ENCODE measurements at places on chromosomes 6 and 20. TPM values are rescaled to one million over a fixed set of nuclear protein-coding genes. Genes with fewer than 3 reads are reported as not detected.

The LTB gene
- total RNA-seq: 0.66 TPM

The CALHM5 gene
- total RNA-seq: 2.1 TPM

GRCh38 chr6:118784641-118785164, 109.2 kb upstream of the ASF1A start:
- no peak for DNase-seq

- DNase-seq: no peak
Observed at GRCh38 chr6:135325624-135326424, 144.7 kb downstream of the MYB start.

- no peak for DNase-seq
Observed at GRCh38 chr20:40663991-40664880, 24.8 kb downstream of the MAFB start.

DNA sequence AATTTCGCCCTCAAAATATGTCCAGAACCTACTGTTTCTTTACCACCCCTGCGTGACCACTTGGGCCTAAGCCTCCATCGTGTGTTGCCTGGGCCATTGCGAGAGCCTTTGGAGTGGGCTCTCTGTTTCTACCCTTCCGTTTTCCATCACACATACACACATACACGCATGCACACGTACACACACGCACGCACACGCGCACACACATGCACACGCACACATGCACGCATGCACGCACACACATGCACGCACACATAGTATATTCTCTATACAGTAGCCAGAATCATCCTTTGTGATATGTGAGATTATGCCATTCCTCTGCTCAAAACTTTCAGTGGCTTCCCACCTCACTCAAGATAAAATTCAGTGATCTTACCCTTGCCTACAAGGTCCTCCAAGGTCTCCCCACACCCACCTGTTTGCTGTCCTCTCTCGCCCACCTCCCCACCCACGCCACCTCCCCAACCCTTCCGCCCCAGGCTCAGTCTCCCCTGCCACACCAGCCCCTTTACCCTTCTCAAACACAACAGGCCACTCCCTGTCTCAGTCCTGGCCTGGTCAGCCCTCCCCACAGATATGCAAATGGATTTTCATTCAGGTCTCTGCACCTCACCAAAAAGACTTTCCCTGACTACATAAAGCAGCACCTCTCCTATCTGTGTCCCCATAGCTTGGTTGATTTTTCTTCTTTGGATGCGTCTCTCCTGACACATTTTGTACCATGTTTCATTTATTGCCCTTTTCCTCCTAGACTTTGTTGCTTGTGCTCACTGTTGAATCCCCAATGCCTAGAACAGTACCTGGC, 559.6 kb downstream of the CD83 start:
- no peak for DNase-seq

DNA sequence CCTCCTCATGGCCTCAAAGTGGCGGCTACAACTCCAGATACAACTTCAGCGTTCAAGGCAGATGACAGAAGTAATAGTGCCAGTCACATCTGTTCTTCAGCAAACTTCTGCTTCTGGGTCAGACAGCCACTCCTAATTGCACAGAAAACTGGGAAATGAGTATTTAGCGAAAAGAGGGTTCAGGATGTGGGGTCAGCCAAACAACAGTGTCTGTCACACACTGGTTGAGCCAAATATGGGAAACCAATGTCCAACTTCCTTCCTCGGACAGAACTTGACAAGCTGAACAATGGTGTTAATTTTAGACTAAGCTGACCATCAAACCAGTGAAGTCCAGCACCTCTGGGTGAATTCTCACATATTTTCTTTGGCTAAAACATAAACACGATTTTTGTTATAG, 22.1 kb downstream of the NUDT3 start:
- no peak for DNase-seq

DNA sequence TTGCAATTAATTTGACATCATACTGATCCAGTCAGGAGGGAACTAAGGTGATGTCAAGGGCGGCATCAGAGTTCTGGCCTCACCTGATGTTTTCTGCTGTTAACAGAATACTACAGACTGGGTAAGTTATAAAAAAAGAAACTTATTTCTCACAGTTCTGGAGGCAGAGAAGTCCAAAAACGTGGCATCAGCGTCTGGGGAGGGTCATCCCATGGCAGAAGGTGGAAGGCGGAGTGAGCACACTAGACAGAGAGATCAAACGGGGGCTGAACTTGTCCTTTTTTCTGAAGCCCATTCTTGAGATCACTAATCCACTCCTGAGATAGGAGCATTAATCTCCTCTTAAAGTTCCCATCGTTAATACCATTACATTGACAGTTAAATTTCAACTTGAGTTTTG, 3.3 kb upstream of the MTCH1 start:
- DNase-seq: no peak
